Stimulated activated CD4-positive, alpha-beta T cell treated with anti-CD3 and anti-CD28 coated beads, TNF-alpha, amount 100 ng/mL, for 4 hours (primary cell): ENCODE measurements at places on chromosomes 5 and 9.

DNA sequence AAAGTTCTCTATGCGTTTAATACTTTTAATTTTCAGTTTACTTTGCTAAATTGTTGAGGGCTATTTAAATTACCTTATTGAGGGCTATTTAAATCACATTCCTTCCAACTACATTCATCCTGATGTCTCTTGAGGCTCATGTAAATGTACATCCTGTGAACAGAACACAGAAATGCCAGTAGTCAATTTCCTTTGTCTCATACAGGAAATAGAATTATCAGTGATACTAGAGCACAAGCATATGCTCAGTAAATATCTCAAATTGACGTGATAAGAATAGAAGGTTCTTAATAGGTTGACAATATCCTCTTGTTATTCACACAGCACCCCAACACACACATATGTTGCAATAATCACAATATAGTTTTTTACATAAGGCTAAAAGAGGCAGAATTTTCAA lies 449.0 kb downstream of the CYLC2 start:
- no peak for DNase-seq

- DNase-seq, result no peak
Measured at GRCh38 chr9:89358376-89358916, 40.1 kb downstream of the SECISBP2 start.

DNA sequence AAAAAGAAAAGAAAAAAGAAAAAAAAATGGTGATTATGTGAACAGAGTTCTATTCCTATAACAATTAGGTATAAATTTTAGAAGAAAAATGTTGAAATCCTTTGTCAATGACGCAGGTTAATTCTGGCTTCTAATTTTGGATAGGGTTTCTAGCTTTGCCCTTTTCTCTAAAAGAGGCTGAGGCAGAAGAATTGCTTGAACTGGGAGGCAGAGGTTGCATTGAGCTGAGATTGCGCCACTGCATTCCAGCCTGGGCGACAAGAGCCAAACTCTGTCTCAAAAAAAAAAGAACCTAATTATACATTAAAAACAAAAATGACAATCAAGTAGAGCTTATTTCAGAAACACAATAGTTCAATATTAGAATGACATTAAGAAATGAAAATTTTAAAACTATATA lies 2.9 kb downstream of the STXBP1 start:
- no peak for DNase-seq

GRCh38 chr9:131028221-131028884 lies 19.4 kb downstream of the LAMC3 start:
- DNase-seq, result no peak

- DNase-seq, result no peak
Measured at GRCh38 chr5:179836225-179837019, 15.7 kb downstream of the SQSTM1 start.

GRCh38 chr5:37637165-37637845 lies 202.5 kb downstream of the GDNF start:
- DNase-seq, result no peak

DNA sequence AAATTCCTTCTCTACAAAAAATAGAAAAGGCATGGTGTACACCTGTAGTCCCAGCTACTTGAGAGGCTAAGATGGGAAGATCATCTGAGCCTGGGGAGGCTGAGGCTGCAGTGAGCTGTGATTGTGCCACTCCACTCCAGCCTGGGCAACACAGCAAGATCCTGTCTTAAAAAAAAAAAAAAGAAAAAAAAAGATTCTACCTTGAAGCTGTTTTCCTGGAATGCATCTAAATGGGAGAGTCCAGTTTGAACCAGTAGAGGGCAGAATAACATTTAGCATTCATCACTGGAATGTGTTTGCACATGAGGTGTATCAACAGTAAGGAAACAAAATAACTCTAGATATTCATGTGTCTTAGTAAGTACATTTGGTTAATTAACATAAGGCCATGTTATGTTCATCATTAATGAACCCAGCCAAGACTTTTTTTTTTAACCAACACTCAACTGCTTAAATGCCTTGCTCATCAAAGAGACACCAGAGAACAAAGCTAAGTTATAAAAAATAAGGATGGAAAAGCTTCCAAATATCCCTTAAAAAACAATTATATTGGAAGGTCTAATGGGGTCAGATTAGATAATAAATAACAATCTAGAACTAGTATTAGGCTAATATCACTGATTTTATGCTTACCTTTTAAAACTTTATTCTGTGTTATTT lies 16.1 kb downstream of the IFNE start:
- DNase-seq, result no peak

DNA sequence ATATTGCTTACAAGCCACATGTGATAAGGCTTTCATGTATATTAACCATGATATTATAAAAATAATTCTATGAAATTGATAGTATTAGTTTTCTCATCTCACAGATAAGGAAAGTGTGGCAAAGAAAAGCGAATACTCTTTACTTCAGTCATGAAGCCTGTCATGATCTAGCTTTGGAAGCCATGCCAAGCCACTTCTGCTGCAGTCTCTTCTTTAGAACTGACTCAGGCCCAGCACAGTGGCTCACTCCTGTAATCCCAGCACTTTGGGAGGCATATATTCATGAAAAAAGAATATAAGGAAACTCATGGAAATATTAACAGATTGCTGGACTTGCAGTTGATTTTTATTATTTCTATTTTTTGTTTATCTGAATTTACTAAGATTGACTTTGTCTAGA lies 42.9 kb upstream of the PJA2 start:
- no peak for DNase-seq

- DNase-seq, result no peak
Measured at GRCh38 chr5:122030251-122030650, 47.8 kb downstream of the LOX start.

DNA sequence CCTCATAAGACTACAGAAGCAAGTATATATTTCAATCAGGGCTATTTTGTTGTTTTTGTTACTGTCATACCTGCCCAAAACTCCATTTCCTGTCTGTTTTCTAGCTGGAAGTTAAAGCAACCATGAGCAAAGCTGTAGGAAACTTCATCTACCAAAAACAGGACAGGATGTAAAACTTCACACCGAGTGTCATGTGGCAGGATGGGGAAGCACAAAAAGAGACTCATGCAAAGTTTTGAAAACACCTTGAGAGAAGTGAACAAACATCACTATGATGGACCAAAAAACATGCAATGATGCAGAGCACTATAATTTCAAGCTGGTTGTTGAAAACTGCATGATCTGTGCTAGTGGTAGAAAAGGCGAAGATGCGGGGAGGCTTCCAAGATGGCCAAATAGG lies 6.3 kb upstream of the GZMA start:
- no peak for DNase-seq

DNA sequence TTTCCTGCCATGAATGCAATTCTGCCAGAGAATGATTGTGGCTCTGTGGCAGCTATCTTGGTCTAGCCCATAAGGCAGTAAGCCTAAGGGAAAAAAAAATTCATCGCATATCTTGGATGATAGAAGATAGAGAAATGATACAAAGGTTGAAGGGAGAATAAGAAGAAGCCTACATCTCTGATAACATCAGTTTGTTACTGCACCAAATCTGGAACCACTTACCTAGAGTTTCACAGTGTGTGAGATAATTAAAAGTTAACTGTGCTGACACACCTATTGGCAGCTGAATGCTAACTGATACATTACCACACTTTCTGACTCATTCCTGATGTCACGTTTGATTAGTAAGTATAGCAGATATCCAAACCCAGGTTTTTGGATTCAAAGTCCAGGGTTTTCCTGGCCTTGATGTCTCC lies 91.6 kb upstream of the TAF11L2 start:
- no peak for DNase-seq

- DNase-seq, result no peak
Measured at GRCh38 chr9:89383721-89384300, 65.5 kb downstream of the SECISBP2 start.

DNA sequence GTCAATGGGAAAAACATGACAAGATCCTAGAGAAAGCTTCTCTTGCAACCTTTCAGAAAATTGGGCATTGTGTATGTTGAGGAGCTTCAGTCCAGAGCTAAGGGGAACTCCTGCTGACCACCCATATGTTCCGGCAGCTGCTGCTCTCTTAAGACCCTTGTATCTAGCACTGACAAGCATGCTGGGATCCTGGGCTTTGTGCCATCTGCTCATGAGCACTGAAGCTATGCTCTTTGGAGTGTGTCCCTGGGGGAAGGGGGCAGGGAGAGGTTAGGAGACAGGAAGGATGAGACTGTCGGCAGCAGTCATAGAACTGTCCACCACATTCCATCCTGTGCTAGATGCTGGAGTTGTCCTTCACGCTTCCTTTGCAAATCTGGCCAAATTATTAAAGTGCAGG lies 109.3 kb downstream of the JAKMIP2 start:
- no peak for DNase-seq

DNA sequence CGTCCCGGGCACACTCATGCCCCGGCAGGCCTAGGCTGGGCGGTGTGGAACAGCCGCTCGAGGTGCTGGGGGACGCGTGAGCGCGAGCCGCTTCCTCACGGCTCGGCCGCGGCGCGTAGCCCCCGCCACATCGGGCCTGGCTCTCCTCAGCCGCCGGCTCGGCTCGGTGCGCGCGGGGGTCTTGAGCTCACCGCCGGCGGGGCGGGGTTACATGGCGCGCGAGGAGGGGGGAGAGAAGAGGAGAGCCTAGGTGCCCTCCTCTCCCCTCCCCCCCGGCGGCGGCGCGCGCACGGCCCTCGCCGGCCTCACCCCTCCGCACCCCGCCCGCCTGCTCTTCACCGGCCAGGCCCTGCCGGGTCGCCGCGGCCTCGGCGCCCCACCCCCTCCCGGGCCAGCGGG lies 7.7 kb downstream of the RANBP6 start:
- DNase-seq, result peak; percentile 67

- no peak for DNase-seq
Measured at GRCh38 chr5:179605026-179605833, 18.2 kb downstream of the HNRNPH1 start.

DNA sequence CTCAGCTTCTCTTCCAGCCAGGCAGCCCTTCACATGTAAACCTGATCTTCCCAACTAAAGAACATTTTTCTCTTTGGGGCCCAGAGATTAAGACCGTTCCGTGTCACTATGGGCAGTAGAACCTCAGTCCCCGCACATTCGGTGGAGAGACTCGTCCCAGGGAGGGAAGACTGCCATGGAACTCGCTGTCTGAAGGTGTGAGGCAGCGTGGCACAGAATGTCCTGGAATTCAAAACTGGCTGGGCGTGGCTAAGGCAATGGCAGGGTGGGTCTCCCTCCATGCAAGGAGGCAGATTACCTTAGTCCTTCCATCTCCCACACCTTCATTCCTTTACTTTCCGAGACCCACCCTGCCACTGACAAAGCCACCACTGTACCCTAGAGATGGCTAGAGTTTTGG lies 57.4 kb upstream of the ZNF354A start:
- DNase-seq, result no peak

DNA sequence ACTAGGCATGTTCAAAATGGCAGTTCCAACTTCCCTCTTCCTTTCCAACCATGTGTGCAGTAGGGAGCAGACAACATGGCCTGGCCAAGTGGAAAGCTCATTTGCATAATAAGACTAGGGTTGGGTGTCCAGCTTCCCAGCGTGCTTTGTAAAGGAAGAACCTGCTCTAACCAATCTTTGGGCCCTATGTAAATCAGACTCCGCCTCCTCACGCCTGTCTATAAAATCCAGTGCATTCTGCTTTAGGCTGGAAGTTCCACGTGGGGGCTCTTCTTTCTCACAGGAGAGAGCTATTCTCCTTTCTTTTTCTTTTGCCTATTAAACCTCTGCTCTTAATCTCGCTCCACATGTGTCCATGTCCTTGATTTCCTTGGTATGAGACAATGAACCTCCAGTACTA lies 83.4 kb downstream of the GCNT1 start:
- DNase-seq, result no peak

DNA sequence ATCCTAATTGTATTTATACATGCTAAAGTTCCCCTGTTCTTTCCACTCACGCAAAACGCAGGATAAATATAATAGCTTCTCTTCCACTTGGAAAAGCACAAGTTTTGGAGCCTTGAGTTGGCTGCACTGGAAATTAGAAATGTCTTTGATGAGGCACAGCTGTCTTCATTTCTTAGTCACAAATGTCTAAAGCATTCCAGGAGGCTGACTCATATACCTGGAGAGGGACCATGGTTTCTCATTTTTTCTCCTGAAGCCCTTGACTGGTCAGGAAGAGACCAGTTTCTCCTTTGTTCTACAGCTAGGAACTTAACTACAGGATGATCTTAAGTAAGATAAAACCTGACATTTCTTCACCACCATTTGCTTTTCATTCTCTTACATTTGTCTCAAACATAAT lies 16.2 kb downstream of the MTX3 start:
- no peak for DNase-seq

- DNase-seq, result no peak
Measured at GRCh38 chr5:171152382-171152781, 156.7 kb upstream of the TLX3 start.

DNA sequence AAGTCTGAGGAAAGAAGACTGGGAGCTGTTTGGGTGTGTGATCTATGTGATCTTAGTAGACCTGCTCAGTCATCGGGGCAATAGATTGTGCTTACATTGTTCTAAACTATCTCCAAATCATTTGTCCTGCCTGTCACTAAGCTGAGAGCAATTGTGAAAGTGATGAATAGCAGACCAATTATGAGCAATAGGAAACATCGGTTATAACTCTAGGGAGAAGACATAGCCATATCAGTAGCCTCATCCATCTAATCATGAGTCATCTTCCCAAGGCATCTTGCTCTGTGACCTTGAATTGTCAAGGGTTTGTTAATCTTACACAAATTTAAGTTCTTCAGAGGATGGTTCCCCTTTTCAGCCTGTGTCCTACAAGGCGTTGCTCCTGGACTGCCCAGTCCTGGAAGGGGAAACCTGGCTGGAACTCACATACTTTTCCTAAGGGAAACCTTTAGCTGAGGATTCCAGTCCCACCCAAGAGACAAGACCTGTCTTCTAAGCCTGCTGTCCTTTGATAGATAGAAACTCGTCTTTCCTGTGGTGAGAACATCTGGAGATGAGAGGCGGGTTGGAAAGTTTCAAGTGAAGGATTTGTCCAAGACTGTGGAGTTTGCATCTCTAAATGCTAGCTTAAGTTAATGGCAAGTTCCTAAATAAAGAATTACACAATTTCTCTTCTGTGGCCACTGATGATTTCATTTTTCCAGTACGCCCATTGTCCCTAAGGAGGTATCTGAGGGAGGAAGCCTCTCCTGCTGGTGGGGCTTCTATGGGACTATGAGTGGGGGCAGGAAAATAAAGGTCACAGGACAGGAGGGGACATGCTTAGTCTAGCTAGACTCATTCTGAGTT lies 53.9 kb upstream of the TRIM32 start:
- DNase-seq, result no peak

- no peak for DNase-seq
Measured at GRCh38 chr5:137622850-137623249, 113.0 kb downstream of the KLHL3 start.

GRCh38 chr5:125595095-125595494 lies 828.1 kb upstream of the GRAMD2B start:
- no peak for DNase-seq

GRCh38 chr9:12163723-12164458 lies 529.3 kb upstream of the TYRP1 start:
- no peak for DNase-seq

DNA sequence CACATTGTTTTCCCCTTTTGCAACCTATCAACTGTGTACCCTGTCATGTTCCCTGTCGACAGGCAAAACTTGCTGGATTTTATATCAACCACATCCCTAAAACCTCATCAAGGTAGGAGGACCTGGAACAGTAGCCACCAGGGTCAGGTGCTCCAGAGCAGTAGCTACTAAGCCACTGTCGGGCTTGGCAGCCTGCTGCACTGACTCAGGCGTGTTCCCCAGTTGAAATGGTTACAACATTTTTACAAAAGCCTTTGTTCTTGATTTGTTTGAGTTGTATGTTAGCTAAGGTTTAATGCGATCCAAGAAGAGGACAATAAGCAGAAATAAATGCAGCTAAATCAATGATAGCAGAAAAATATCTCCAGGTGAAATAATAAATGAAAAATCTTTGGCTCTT lies 407.4 kb upstream of the TLE4 start:
- DNase-seq, result no peak
